Thyroid gland (tissue), 4 donors: ENCODE measurements at places on chromosomes 1 and 21.

- no peak overlapping the region for H3K27ac ChIP-seq
- no peak overlapping the region for H3K4me3 ChIP-seq
- no peaks in the 10 kb centered on the region for H3K36me3 ChIP-seq
- H3K4me1 ChIP-seq: no peaks in the 10 kb centered on the region
- DNase-seq: no peak
- H3K27me3 ChIP-seq: no peaks in the 10 kb centered on the region
Measured at GRCh38 chr1:17338706-17339493, 30.9 kb downstream of the PADI4 start.

GRCh38 chr1:7070389-7071029 lies 285.3 kb downstream of the CAMTA1 start:
- H3K4me1 ChIP-seq: peaks cover 3% of the 10 kb centered on the region
- H3K27ac ChIP-seq: no peak overlapping the region
- no peaks in the 10 kb centered on the region for H3K27me3 ChIP-seq
- no peak overlapping the region for H3K4me3 ChIP-seq
- DNase-seq: peak; percentile 56

DNA sequence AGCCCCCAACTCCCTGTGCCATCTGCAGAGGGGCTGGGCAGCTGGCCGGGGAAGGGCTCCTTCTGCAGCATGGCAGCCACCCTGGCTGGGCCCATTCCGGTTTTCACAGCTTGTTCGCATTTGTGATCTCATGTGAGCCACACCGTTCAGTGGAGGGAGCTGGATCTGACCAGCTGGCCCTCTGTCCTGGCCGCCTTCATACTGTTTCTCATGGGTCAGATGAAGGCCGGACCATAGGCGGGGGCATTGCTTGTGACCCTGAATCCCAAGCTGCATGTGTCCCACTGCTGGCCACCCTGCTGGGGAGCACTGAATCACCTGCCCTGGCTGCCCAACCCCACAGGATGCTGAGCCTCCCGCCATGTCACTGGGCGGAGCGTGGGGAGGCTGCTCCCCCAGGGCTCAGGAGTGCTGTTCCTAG lies 36.4 kb upstream of the PRSS38 start:
- no peak for DNase-seq
- no peaks in the 10 kb centered on the region for H3K27me3 ChIP-seq
- H3K36me3 ChIP-seq: no peaks in the 10 kb centered on the region

- no peaks in the 10 kb centered on the region for H3K27me3 ChIP-seq
- no peak overlapping the region for H3K27ac ChIP-seq
- no peaks in the 10 kb centered on the region for H3K4me1 ChIP-seq
- no peak overlapping the region for H3K4me3 ChIP-seq
- DNase-seq: no peak
Measured at GRCh38 chr1:76065270-76065669, 9.3 kb upstream of the ST6GALNAC3 start.

- no peaks in the 10 kb centered on the region for H3K27me3 ChIP-seq
- no peaks in the 10 kb centered on the region for H3K36me3 ChIP-seq
- no peak overlapping the region for H3K4me3 ChIP-seq
- H3K27ac ChIP-seq: no peak overlapping the region
- DNase-seq: no peak
Measured at GRCh38 chr1:99082366-99082765, 77.7 kb upstream of the PLPPR5 start.

DNA sequence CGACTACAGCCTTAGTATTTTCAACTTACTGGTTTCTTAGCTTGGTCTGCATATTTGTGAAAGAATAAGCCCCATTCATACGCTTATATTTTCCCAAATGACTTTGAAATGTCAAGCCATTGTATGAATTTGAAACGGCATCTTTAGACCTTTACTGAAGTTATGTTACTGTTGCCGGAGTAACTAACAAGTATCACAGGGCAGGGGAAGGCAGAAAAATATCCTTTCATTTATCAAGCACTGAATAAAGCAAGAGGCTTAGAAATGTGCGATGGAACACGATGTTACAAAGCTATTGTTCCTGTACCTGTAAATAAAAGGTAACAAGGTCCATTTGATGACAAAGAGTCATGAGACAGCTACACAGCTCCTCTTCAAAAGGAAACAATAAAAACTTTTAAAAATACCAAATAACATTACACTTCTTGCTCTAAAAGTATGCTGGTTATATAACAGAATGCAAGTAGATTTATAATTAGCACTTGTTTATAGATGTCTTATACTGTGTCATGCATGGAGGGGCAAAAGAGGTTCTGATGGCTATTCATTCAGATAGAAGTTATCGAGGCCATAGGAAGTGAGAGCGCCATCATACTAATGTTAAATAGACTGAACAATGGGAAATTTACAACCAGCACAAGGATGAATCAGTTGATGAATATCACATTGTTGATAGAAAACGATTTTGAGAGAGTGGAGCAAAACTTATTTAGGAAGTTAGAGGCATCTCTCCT lies 322.6 kb downstream of the RGS7 start:
- H3K27me3 ChIP-seq: no peaks in the 10 kb centered on the region
- no peak for DNase-seq
- H3K27ac ChIP-seq: no peak overlapping the region
- no peaks in the 10 kb centered on the region for H3K4me1 ChIP-seq
- H3K4me3 ChIP-seq: no peak overlapping the region

- H3K4me1 ChIP-seq: no peaks in the 10 kb centered on the region
- H3K27ac ChIP-seq: no peak overlapping the region
- H3K4me3 ChIP-seq: no peak overlapping the region
Measured at GRCh38 chr1:95311014-95311413, 77.0 kb downstream of the RWDD3 start.

GRCh38 chr21:34844013-34844923 lies 175.5 kb downstream of the CLIC6 start:
- peak; percentile 49 for DNase-seq
- H3K27me3 ChIP-seq: no peaks in the 10 kb centered on the region
- peak overlapping the region; percentile 67 for H3K27ac ChIP-seq
- H3K36me3 ChIP-seq: no peaks in the 10 kb centered on the region
